ENCODE measurements at places on chromosomes 3 and 15. TPM values are rescaled to one million over a fixed set of nuclear protein-coding genes. Genes with fewer than 3 reads are reported as not detected.

The ATP13A5 gene
- not detected for total RNA-seq

The NUSAP1 gene
- 4.0 TPM for total RNA-seq

The PCCB gene
- 37.8 TPM for total RNA-seq

- ATAC-seq = no peak
These were observed 41.2 kb downstream of the CCPG1 start for GRCh38 chr15:55366981-55367380.

DNA sequence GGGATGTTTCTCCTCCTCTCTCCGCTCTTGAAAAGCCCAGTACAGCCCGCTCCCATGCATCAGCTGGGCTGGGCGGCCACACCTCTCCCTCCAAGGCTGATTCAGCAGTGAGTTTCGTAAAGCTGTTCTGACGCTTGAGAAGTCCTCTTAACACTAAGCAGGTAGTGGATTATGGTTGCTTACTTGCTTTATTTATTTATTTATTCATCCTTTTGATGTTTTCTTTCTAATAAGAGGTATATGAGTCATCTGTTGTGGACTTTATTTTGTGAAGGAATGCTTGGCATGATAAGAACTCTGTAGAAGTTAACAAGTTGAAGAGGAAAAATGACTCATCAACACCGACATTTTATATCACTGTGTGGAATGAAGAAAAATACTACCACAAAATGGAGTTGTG lies 285.0 kb downstream of the SQOR start:
- ATAC-seq = no peak

- no peak for ATAC-seq
These were observed 278.7 kb upstream of the SOX2 start for GRCh38 chr3:181432992-181433391.
